Caco-2 (cell line): ENCODE measurements at places on chromosomes 7 and 10.
A peak's percentile ranks its signal among the peaks of the same experiment; 100 is the strongest.

- no peak for DNase-seq
Measured at GRCh38 chr7:110417611-110418010, 673.3 kb upstream of the LRRN3 start.

DNA sequence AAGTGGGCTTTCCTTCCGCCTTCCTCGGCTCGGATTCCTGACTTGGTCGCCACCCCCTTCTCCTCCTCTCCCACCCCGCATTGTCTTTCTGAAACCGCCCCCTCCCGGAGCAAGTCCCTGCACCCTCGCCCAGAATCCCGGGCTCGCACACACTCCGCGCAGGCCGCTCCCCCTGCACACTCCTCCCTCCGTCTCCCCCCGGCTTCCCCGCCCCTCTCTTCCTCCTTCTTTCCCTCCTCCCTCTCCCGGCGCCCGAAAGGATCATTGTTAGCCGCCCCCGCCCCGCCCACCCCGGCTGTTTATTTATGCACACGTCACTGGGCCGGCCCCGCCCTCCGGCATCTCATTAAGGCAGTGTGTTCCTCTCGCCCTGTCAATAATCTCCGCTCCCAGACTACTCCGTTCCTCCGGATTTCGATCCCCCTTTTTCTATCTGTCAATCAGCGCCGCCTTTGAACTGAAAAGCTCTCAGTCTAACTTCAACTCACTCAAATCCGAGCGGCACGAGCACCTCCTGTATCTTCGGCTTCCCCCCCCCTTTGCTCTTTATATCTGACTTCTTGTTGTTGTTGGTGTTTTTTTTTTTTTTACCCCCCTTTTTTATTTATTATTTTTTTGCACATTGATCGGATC is at the start of gene TCF7L2:
TSS of gene TCF7L2 (plus strand) at position 373 of the 633 bp plus-strand sequence. CDS start 510 bp downstream, outside the sequence.
- DNase-seq = peak; percentile 99

- peak; percentile 72 for DNase-seq
Measured at GRCh38 chr10:121088524-121088923, 237.4 kb downstream of the WDR11 start.

- no peak for DNase-seq
Measured at GRCh38 chr7:87310790-87311419, 34.6 kb upstream of the CROT start.

DNA sequence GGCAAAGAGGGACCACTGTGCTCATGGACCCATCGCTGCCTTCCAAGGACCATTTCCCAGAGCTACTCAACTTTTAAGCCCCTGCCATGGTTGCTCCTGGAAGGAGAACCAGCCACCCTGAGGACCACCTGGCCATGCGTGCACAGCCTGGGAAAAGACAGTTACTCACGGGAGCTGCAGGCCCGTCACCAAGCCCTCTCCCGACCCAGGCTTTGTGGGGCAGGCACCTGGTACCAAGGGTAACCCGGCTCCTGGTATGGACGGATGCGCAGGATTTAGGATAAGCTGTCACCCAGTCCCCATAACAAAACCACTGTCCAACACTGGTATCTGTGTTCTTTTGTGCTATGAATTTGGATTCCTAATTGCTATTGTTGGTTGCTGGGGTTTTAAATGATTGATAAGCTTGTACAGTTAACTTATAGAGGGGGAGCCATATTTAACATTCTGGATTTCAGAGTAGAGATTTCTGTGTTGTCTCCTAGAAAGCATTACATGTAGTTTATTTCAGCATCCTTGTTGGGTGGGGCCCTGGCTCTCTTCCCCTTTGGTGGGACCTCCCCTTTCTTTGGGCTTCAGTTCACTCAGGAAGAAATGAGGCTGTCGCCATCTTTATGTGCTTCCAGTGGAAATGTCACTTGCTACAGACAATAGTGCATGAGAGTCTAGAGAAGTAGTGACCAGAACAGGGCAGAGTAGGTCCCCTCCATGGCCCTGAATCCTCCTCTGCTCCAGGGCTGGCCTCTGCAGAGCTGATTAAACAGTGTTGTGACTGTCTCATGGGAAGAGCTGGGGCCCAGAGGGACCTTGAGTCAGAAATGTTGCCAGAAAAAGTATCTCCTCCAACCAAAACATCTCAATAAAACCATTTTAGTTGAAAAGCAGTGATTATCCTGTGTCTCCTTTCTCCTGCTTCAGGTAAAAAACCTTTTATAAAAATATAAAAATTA is 19.4 kb downstream of the LAT2 start:
- no peak for DNase-seq
